ENCODE measurements at places on chromosomes 2 and 18.

- no peak for DNase-seq
Observed at GRCh38 chr2:61241266-61241665, 79.3 kb downstream of the C2orf74 start.

- no peak for DNase-seq
Observed at GRCh38 chr2:158841850-158842249, 46.7 kb downstream of the DAPL1 start.

- no peak for DNase-seq
Observed at GRCh38 chr2:59296279-59296678, 1055.2 kb upstream of the FANCL start.

GRCh38 chr2:138964418-138964817, 184.2 kb upstream of the NXPH2 start:
- no peak for DNase-seq

- peak; percentile 43 for DNase-seq
Observed at GRCh38 chr18:8988260-8988871, 114.1 kb upstream of the NDUFV2 start.

DNA sequence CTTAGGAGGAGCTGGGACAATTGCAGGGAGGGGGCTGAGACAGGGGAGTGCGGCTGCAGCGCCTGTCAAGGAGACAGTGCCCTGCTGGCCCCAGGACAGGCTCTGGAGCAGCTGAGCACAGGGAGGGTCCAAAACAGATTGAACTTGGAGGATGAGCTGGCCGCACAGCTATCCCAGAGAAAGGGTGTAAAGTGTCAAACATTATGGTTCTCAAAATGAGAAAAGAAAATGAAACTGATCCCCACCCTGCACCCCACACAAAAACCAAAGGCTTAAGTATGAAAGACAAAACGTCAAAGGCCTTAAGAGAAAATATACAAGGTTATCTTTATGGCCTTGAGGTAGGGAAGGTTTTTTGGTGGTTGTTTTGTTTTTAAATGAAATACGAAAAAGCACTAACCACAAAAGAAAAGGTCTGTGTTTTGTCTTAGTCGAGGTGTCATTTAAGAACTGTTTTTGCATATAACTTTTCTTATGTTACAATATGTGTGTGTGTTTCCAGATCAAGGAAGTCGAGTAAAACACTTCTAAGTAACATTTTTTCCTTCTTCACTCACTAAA, 111.8 kb downstream of the HDAC4 start:
- no peak for DNase-seq

- no peak for DNase-seq
Observed at GRCh38 chr2:227480528-227480927, 8.6 kb downstream of the AGFG1 start.

DNA sequence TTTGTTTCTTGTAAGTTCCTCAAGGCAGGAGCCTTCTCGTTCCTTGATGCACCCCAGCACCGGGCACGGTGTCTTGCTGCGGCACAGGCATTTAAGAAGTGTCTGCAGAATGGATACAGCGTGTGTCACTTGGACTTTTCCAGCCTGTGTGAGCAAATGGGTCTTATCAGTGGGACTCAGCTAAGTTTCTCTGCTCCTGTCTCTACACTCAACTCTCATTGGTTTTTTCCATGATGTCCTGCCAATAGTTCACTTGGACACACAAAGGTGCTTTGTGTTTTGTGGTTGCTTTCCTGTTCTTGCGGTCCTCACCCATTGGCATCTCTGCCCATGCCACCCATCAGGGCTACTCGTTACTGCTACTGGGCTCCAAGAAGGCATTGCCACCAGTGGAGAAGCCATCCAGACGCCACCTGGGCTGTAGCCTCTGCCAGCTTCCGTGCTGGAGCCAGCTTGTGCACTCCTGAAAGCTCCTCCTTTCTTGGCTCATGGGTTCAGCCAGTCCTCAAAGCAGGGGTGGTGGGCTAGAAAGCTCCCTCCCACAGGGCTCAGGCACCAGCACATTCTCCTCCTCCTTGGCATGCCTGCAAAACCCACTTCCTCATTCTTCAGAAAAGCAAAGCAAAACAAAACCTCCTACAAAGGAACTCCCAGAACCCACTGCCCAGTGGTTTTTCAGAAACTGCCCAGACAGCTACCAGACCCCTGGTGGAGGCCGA, 41.4 kb downstream of the IL1R2 start:
- no peak for DNase-seq

DNA sequence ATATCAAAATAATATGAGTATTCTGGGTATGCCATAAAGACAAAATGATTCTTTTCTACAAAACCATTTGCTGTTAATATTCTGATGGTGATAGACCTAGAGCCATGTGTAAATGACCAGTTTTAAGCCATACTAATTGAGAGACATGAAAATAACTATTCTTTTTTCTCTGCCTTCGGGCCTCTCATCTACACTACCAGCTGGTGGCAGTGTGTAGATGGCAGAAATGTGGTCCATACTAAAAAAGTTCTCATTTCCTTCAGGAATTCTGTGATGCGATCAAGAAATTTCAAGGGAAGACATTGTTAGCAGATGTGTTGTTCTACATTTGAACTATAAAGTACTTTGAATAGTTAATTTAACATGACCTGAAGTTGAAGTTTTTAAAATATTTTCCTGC, 485.2 kb downstream of the TRIB2 start:
- DNase-seq = peak; percentile 2

GRCh38 chr2:216371721-216372702, at the start of gene MARCHF4:
Gene MARCHF4 (minus strand): TSS chr2:216372483. CDS start chr2:216370260, 2,223 bp downstream.
- peak; percentile 82 for DNase-seq

- no peak for DNase-seq
Observed at GRCh38 chr18:33184175-33184574, 256.3 kb downstream of the CCDC178 start.

- DNase-seq = peak; percentile 42
Observed at GRCh38 chr18:71398531-71398930, 1109.7 kb downstream of the SOCS6 start.

Data from NCI-H1105 treated with DMSO at 0.1 percent for 48 hours (cell line).